GM10248 (cell line): ENCODE measurements at places on chromosomes 11 and 22.
A peak's percentile ranks its signal among the peaks of the same experiment; 100 is the strongest.

GRCh38 chr11:70551351-70552166 is 153.2 kb downstream of the CTTN start:
- DNase-seq: no peak

DNA sequence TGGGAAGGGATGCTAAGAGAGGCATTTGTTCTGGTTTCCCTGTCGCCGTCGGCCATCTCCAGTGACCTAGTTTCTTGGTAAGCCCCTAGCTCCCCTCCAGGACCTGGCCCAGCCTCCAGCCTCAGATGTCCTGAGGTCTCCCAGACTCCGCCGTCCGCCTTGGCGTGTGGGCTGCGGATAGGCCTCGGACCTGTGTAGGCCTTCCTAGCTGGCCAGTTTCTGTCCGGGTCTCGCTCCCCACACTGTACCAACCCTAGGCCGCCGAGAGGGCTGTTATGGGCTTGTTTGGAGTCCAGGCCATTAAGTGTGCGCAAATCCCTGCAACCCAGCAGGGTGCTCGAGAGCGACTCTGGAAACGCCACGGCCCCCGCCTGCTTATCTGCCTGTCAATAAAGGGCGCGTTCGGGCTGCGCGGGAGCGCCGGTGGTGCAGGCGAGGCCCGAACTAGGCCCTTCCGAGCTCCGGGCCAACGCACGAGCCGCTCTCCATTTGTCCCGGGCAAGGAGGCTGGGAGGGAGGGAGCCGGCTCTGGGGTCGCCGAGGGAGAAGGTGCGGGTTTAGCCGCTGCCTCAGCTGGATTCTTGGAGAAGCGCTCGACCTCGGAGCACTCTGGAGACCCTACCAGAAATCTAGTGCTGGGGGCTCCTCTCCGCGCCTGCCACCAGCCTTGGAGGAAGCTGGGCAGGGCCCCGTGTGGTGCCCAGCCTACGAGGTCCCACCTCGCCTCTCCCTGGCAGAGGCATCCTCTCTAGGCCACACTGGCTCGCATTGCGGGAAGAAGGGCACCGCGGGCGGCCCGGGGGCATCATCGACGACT is 8.7 kb upstream of the PAX6 start:
- DNase-seq: peak; percentile 13

DNA sequence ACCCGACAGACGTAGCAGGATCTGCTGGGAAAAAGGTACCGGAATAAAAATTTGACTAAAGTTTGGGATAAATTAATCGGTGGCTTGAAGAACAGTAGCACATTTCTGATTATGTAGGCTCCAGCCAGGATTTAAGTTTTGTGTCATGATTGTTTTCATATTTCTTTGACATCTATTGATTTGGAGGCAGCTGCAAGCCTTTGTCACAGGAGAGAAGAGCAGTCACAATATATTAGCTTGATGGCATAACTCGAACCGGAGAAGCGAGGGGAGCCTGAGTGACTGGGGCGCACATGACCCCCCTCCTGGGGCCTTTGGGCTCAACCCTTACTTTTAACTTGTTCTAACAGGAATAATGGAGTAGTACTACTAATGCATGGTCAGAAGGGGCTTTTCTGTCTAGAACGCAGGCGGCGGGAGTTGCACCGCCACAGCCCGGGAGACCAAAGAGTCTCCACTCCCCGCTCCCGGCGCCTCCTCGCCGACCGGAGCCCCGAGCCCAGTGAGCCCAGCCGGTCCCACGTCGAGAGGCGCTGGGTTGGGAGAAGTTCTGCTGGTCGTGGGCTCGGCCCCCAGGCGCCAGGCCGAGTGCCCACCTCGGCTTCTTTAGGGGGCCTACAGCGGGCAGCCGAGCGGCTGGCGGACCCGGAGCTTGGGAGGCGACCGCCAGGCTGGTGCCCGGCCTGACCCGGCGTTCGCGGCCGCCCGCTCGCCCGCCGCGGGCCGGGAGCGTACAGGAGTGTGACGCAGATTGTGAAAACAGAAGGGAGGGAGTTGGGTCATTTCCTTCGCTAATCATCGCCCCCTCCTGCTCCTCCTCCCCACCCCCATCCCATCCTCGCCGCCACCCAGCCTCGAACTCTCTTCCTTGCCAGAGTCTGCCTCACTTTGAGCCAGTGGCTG is 15.7 kb upstream of the PAX6 start:
- DNase-seq: peak; percentile 20

GRCh38 chr11:12958986-12959385 is 50.1 kb upstream of the RASSF10 start:
- DNase-seq: no peak

DNA sequence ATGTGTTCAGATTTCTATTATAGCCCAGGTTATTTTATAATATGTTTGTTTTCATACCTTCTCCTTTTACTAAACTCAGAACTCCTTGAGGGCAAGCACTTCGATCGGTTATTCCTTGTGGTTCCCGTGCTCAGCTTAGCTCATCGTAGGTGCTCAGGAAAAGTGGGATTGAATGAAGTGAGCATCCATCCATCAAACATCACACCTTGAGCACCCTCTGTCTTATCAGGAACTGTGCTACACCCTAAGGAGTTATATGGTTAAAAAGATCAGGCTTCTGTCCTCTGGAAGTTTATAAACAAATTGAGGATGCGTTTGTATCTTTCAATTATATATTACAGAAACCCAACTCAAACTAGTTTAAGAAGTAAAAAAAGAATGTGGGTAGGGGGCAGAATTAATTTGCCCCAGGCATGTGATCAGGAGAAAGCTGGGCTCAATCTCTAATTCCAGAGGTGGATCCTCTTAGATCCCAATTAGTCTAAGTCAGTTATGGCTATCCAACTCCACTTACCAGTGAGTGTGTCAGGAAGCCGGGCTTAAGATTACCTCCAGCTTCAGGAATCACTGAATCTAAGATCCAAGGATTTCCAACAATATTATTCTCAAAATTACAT is 59.9 kb upstream of the RRAS2 start:
- DNase-seq: peak; percentile 30

DNA sequence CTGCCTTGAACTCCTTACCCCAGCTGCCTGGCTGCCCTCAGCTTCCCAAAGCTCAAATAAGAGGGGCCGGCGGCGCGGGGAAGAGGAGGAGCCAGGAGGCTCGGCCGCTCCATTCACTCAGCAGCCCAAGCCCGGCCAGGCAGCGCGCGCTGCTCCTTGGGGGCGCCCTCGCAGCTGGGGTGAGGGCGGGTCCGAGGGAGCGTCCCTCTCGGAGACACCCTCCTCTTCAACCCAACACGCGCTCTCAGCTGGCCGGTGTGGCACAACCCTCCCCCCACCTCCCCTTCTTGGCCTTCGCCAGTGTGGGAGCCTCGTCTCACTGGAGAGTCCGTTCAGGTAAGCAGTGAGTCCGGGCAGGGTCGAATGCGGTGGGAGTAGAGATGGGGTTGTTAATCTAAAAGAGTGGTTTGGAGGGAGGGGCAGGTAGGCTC is at the start of gene WT1:
Gene WT1 (minus strand): TSS at position 29 of the 431 bp plus-strand sequence.
- no peak for DNase-seq

DNA sequence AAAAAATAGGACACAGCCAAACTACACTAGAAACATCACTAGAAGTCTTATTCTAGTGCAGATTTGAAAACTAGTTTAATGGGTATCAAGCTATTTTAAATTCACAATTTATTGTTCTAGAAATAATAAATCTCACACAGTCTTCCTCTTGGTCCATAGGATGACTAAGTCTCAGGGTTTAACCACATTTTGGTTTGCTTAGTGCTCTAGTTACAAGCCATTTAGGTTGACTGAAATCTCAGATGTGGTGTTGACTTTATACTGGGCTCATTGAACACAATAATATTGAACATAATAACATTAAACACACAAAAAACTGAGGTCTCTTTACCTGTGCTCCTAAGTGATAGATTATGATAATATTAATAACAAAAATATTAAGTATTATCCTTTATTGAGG is 760.3 kb upstream of the CCDC179 start:
- no peak for DNase-seq

DNA sequence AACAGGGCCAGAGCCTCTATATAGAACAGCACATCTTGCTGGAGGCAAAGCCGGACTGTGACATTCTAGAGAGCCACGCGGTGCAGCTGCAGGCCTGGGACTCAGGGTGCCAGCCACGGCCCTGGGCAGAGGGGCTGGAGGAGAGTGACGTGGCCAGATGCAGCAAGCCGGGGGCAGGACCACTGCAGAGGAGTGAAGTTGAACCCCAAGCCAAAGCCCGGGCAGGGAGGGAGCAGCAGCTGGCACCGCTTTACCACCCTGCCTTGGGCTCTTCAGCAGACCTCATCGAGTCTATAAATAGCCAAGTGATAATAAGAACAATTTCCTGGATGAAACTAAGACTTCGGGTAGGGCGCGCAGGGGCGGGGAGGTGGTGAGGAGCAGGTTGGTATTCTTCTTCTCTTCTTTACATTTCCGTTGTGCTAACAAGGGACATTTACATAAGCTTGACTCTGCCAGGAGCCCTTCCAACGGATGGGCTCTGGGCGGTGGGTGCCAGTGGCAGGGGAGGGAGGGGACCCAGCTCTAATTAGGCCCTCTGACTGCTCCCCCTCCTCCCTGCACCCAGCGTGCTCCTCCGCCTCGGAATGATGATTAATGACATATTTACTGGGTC is 110.2 kb downstream of the ST3GAL4 start:
- no peak for DNase-seq

- DNase-seq: no peak
Measured at GRCh38 chr22:24935771-24936483, 10.6 kb downstream of the LHFPL7 start.

GRCh38 chr22:41579997-41580355 is 9.7 kb downstream of the PMM1 start:
- no peak for DNase-seq

DNA sequence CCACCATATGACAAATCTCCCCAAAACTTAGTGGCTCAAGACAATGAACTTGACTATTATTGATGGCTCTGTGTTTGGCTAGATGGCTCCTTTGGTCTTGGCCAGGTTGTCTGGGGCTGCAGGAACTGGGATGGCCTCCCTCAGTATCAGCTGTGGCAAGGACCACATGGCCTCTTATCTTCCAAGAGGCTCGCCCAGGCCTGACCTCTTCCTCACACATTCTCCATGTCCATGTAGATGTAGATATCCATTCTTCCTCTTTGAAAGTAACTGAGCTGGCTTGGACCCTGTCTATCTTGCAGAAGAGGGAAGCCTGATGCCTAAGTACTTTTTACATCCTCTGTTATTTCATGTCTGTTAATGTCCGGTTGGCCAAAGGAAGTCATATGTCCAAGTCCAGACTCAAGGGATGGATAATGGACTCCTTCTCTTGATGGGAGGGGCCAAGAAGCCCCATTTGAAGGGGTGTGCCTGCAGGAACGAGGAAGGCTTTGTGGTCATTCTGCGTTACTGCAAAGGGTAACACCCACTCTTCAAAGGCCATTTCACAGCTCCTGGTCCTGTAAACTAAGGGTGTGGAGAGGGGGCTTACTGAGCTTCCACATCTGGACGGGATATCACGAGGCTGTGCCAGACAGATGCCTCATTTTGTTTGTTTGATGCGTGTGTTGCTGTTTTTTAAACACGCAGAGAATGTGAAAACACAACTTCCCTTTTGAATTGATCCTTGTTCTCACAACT is 87.1 kb downstream of the GRIK4 start:
- no peak for DNase-seq

GRCh38 chr22:27372364-27372763 is 429.2 kb downstream of the MN1 start:
- DNase-seq: no peak

GRCh38 chr11:70462818-70463477 is 64.6 kb downstream of the CTTN start:
- no peak for DNase-seq

DNA sequence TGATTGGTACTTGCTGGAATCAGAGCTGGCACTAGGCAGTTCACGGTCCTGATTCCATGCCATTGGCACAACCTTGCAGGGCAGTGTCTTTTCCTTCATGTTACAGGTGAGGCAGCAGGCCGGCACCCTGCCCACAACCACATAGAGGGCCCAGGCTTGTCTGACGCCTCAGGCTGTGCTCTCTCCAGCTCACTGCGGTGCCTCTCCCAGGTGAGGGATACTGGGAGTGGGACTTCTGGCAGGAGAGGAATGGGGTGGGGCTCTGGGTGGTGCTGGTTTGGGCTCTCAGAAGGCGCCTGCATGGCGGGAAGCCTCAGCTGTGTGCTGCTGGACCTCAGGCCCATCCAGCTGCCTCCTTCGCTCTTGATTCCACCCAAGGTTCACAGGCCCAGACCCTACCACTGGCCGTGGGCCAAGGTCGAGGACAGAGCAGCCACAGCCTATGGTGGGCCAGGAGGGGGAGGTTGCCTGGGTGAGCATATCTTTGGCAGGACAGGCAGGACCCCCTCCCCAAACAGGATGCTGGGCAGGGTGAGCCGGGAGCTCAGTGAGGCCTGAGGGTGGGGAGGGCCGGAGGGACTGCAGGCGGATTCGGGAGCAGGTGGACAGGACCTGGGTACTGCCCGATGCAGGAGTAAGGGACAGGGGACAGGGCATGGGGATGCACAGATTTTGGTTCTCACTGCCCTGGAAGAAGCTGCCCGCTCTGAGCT is 7.0 kb upstream of the MPPED1 start:
- DNase-seq: no peak

DNA sequence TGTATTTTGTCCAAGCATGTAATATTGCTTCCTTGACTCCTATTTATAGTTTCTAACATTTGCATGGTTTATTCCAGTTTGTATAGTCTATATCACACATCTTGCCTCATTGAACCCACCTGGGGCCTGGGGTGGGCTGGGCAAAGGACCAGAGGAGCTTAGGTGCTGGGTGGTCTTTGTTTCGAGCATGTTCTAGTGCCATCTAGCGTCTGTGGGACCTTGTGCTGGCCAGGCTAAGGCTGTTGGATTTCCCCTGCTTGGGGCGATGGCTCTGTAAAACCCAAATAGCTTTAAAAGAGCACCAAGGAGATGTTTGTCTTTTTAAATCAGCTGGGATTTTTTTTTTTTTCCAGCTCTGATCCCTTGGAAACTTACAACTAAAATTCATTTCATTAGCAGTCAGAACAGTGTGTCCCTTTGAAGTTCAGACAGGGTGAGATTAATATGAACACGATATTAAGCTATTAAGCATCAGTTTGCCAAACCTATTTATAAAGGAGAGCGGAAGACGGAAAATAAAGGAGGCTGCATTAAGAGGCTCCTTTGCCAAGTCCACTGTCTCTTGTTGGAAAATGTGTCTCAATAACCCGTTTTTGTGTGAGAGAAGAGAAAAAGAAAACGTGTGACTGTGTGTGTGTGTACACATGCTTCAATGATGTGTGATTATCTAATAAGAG is 157.4 kb downstream of the COMMD9 start:
- DNase-seq: peak; percentile 45

GRCh38 chr11:72425053-72425980 is 9.0 kb downstream of the CLPB start:
- no peak for DNase-seq
